ENCODE measurements at places on chromosomes 13 and 19.
A peak's percentile ranks its signal among the peaks of the same experiment; 100 is the strongest.

DNA sequence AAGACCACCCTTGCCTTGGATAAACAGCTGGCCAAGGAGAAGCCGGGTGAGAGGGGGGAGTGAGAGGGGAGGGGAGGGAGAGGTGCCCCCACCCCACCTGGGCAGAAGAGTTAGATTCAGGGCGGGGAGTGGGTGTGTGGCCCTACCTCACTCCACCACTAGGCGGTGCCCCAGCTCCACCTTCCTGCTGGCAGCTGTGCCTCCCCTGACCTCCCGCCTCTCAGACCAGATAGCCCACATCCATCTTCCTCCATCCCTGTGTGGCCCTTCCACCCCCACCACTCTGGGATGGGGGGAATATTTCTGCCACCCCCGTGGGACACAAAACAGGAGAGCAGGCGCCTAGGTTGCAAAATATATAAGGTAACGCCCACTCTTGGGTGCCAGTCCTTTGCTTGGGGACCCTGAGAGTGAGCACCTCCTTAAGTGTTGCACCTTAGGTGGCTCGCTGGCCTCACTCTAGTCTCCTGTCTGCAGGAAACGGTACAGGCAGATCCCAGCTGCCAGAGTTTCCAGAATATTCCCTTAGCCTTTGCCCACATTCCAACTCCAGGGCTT, 13.8 kb upstream of the EHD2 start:
- peak; percentile 58 for DNase-seq

GRCh38 chr13:40530961-40531360, 135.5 kb downstream of the FOXO1 start:
- no peak for DNase-seq

DNA sequence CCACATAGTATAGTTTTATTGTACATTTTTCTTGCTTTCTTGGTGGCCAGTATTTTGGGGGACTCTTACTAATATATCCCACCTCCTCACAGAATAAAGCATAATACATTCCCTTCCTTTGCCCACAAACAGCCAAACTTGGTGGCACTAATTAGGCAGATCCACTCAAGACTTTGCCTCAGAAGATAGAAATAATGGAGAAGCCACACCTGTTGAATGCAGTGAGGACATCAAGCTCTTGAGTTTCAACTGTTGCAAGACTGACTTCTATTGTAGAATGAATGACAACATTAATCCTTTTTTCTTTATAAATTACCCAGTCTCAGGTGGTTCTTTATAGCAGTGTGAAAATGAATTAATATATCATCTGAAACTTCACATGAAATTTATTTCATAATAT, 1183.6 kb upstream of the ATXN8OS start:
- DNase-seq, result no peak

- no peak for DNase-seq
These were observed 776 bp upstream of the LENG1 start for GRCh38 chr19:54160182-54160811.

- DNase-seq, result no peak
These were observed 51.8 kb upstream of the ZNF681 start for GRCh38 chr19:23810496-23810895.

DNA sequence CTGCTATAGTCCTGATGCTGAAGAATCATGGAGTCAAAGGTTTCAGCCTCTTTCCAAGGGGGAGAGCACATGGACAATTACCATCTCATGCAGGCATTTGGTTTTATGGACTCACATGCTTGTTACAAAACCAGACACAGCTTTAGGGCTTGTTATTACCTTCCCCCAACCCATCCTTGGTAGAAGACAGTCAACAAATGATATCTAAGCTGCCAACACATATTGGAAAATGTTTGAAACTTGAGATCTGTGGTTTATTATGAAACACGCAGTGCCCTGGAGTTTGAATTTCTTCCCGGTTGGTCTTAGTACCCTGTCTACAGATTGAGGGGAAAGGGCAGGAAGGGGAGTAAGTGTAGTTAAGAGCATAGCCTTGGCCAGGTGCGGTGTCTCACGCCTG, 12.5 kb upstream of the CYP2A6 start:
- DNase-seq, result no peak

DNA sequence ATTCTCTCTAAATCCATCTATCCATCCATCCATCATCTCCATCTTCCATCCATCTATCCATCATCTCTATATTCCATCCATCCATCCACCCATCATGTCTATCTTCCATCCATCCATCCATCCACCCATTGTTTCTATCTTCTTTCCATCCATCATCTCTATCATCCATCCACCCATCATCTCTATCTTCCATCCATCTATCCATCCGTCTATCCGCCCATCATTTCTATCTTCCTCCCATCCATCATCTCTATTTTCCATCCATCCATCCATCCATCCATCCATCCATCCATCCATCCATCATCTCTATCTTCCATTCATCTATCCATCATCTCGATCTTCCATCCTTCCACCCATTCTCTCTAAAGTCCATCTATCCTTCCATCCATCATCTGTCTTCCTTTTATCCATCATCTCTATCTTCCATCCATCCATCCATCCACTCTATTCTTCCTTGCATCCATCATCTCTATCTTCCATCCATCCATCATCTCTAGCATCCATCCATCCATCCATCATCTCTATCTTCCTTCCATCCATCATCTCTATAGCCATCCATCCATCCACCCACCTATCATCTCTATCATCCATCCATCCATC, 34.7 kb downstream of the NWD1 start:
- no peak for DNase-seq

DNA sequence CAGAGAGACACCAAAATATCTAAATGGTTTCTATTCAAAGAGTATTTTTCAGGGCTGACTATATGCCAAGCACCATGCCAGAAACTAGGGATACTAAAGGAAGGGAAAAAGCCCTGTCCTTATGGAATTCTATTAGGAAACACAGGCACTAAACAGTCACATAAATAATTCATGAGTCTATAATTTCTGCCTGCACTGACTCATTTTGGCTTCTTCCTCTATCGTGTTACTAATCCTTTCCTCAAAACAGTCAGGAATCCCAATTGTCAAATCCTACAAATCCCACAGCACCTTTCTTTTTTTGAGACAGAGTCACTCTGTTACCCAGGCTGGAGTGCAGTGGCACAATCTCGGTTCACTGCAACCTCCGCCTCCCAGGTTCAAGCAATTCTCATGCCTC, 29.2 kb downstream of the XPO4 start:
- DNase-seq, result no peak

- DNase-seq, result peak; percentile 72
These were observed 1.7 kb upstream of the LYL1 start for GRCh38 chr19:13104360-13104847.

DNA sequence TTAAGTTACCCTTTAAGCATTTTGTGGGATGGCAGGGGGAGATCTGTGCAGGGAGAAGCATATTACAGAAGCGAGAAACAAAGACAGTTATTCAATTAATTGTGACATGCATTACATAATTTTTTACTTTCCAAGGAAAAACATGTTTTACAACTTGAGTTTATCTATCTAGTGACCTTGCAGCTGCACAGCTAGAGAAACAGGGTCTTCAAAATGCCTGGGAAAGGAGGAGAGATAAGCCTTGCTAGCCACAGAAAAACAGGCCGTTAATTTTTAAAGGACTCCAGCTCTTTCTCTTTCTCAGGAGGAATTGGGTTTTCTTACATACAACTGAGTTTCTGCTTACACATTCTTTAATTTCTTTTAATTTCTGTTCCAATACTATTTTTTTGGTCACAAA, 14.8 kb upstream of the ZNF431 start:
- DNase-seq, result no peak

DNA sequence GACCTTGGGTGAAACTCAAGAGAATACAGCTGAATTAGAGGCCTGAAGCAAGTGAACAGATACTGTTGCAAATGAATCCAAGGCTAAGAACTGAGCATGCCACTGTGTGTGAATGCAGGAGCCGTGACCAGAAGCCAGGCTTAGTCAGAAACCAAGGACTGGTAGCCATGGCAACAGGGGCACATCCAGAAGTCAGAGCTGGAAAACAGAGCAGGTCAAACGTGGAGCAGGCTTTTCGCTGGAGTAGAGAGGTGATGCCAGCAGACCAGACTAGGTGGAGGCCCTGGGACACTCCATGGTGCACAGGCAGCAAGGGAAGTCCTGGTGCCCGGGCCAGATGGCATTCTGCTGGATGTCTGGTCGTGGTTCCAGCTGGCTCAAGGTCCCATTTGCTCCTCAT, 564.1 kb downstream of the PCDH9 start:
- DNase-seq, result no peak

DNA sequence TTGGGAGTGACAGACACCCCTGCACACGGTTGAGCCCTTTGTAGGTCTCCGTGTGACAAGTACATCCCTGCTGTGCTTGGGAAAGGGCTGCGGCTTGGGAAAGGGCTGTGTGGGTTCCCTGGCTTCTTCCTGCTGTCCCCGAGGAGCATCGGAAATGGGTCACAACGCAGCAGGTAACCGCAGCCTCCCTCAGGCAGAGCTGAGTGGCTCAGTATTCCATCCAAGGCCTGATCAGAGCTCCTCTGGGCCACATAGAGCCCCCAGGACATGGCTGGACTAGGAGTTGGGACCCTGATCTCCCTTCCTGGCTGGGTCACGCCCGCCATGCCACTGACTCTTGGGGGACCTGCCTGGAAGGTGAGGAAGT, 16.3 kb downstream of the TECR start:
- DNase-seq, result no peak

Measured in activated T-cell treated with anti-CD3 and anti-CD28 coated beads for 48 hours (primary cell).